T-helper 1 cell (primary cell): ENCODE measurements at places on chromosomes 5 and 9.

GRCh38 chr9:92513349-92513748 is 22.4 kb downstream of the ECM2 start:
- DNase-seq: no peak

GRCh38 chr9:71519098-71519696 is 249.1 kb downstream of the CEMIP2 start:
- no peak for DNase-seq

GRCh38 chr5:120818128-120818527 is 354.0 kb downstream of the PRR16 start:
- no peak for DNase-seq

GRCh38 chr5:11898-12297 is 80.1 kb upstream of the PLEKHG4B start:
- no peak for DNase-seq

DNA sequence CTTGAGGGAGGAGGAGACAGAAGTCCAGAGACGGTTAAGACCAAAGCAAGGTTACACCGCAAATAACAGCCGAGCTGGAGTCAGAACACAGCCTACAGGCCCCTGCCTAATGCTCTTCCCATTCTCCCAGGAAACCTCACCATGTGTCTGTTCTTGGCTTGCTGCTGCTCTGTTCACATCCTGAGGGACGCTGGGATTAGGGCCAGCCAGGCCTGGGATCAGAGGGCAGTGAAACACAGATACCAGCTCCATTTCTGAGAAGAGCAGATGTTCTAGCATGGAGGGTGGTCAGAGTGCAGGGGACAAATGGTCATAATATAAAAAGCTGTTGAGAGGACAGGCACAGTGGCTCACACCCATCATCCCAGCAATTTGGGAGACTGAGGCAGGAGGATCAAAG is 124.8 kb upstream of the LARP1 start:
- no peak for DNase-seq

DNA sequence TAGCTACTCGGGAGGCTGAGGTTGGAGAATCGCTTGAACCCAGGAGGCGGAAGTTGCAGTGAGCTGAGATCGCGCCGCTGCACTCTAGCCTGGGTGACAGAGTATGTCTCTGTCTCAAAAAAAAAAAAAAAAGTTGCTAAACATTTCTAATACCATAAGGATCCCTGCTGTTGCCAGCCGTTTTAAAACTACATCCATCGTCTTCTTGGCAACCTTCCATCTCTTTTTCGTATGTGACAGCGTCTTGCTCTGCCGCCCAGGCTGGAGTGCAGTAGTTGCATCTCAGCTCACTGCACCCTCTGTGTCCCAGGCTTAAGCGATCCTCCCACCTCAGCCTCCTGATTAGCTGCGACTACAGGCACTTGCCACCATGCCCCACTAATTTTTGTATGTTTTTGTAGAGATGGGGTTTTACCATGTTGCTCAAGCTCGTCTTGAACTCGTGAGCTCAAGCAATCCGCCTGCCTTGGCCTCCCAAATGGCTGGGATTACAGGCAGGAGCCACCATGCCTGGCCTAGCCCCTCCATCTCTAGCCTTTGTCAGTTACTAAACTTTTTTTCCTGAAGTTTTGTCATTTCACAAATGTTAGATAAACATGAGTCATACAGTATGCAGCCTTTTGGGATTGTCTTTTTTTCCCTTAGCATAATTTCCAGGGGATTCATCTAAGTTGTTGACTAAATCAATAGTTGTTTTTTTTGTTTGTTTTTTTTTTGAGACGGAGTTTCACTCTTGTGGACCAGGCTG is 13.5 kb downstream of the NSD1 start:
- no peak for DNase-seq

GRCh38 chr9:101485924-101486692 is 47.5 kb upstream of the RNF20 start:
- DNase-seq: no peak

GRCh38 chr5:42506662-42507061 is 83.4 kb downstream of the GHR start:
- DNase-seq: no peak
